Effector memory CD8-positive, alpha-beta T cell (primary cell): ENCODE measurements at places on chromosomes 16 and 17.

GRCh38 chr17:78134899-78135385 is 4.4 kb downstream of the TMC8 start:
- DNase-seq, result no peak

GRCh38 chr17:65401561-65401960 is 159.9 kb downstream of the AXIN2 start:
- no peak for DNase-seq

GRCh38 chr17:40457369-40457768 is 14.1 kb downstream of the IGFBP4 start:
- no peak for DNase-seq

DNA sequence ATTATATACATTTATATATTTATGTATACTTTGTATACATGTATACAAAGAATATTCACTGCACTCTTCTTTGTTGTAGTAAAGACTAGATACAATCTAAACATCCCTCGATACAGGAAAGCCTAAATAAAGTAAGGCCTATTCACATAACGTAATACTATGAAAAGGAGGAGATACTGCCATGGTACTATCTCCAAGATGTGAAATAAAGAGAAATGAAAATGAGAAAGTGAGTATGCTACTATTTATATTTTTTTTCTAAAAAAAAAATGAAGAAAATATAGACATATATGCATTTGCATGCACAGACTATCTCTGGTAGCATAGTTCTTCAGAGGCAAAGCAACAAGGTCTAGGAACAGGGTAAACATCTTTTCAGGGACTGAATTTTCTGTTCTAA is 19.4 kb downstream of the CFDP1 start:
- no peak for DNase-seq

GRCh38 chr17:376936-377863 is 24.6 kb upstream of the RPH3AL start:
- no peak for DNase-seq

- DNase-seq, result no peak
Measured at GRCh38 chr16:73166947-73167550, 119.1 kb upstream of the ZFHX3 start.
